Osteocyte (in vitro differentiated cells): ENCODE measurements at places on chromosomes 1 and 21. TPM values are rescaled to one million over a fixed set of nuclear protein-coding genes. Genes with fewer than 3 reads are reported as not detected.

Gene OR2L3
- total RNA-seq = not detected in 2 replicates

Gene PLA2G2E
- not detected in 2 replicates for total RNA-seq

Gene NIBAN1
- 12.5 and 16.5 TPM in 2 replicates for total RNA-seq

Gene RAB7B
- 0.78 TPM in 2 replicates for total RNA-seq

Gene RNASEL
- total RNA-seq = 4.2 and 4.5 TPM in 2 replicates

Gene ATXN7L2
- total RNA-seq = 6.4 and 6.8 TPM in 2 replicates

Gene KIF17
- total RNA-seq = 0.11 TPM in 1 of 2 replicates, not detected in the other

Gene ADAMTS4
- total RNA-seq = 1.2 TPM in 2 replicates

Gene FOXD2
- 1.0 and 1.5 TPM in 2 replicates for total RNA-seq

Gene FPGT
- 10.4 and 10.7 TPM in 2 replicates for total RNA-seq

Gene ICOSLG
- 9.6 and 10.5 TPM in 2 replicates for total RNA-seq

Gene EDARADD
- total RNA-seq = 0.34 and 0.59 TPM in 2 replicates

Gene SERINC2
- 4.2 and 4.5 TPM in 2 replicates for total RNA-seq

Gene FCRLB
- total RNA-seq = 0.27 TPM in 1 of 2 replicates, not detected in the other

Gene TAL1
- total RNA-seq = not detected in 2 replicates

Gene TENT5C
- total RNA-seq = 0.05 and 0.08 TPM in 2 replicates

Gene HRNR
- not detected in 2 replicates for total RNA-seq

Gene SPRR2F
- not detected in 2 replicates for total RNA-seq

Gene NBPF3
- total RNA-seq = 30.4 and 31.0 TPM in 2 replicates

Gene FCRLA
- not detected in 2 replicates for total RNA-seq

Gene MYCL
- total RNA-seq = 0.21 TPM in 1 of 2 replicates, not detected in the other

Gene MATN1
- total RNA-seq = 0.39 and 0.99 TPM in 2 replicates

Gene ORC1
- total RNA-seq = 1.9 and 3.0 TPM in 2 replicates

Gene OR6N1
- not detected in 2 replicates for total RNA-seq

Gene LRRC7
- total RNA-seq = 0.60 and 0.94 TPM in 2 replicates

Gene SRRM1
- total RNA-seq = 110 and 116 TPM in 2 replicates

Gene COL18A1
- 515 and 555 TPM in 2 replicates for total RNA-seq

Gene KISS1
- not detected in 2 replicates for total RNA-seq

Gene USH2A
- not detected in 2 replicates for total RNA-seq

Gene ZYG11A
- 0.21 and 0.30 TPM in 2 replicates for total RNA-seq

Gene NECTIN4
- not detected in 2 replicates for total RNA-seq

Gene CCDC185
- total RNA-seq = not detected in 2 replicates

Gene PPM1J
- 0.67 and 1.1 TPM in 2 replicates for total RNA-seq

Gene EXO1
- 3.4 and 3.9 TPM in 2 replicates for total RNA-seq

Gene PDE9A
- total RNA-seq = 8.5 and 12.3 TPM in 2 replicates

Gene C1orf53
- 2.1 and 2.6 TPM in 2 replicates for total RNA-seq

Gene CLDN17
- total RNA-seq = not detected in 2 replicates

Gene TARBP1
- total RNA-seq = 19.0 and 21.4 TPM in 2 replicates

Gene CD5L
- not detected in 2 replicates for total RNA-seq

Gene LRRC39
- 0.60 and 0.73 TPM in 2 replicates for total RNA-seq

Gene NBPF12
- 10.6 and 11.2 TPM in 2 replicates for total RNA-seq

Gene ADORA1
- total RNA-seq = 0.21 and 0.26 TPM in 2 replicates

Gene COL16A1
- 89.2 and 90.7 TPM in 2 replicates for total RNA-seq

Gene IRF6
- 0.13 TPM in 1 of 2 replicates, not detected in the other for total RNA-seq

Gene DDR2
- 173 and 185 TPM in 2 replicates for total RNA-seq

Gene EFNA1
- total RNA-seq = 29.3 and 31.3 TPM in 2 replicates

Gene NLRP3
- total RNA-seq = 0.16 and 0.44 TPM in 2 replicates
